Activated T-cell treated with anti-CD3 and anti-CD28 coated beads, Interleukin-2, amount 50 U/mL, for 4 hours (primary cell): ENCODE measurements at places on chromosomes 13 and 19.

DNA sequence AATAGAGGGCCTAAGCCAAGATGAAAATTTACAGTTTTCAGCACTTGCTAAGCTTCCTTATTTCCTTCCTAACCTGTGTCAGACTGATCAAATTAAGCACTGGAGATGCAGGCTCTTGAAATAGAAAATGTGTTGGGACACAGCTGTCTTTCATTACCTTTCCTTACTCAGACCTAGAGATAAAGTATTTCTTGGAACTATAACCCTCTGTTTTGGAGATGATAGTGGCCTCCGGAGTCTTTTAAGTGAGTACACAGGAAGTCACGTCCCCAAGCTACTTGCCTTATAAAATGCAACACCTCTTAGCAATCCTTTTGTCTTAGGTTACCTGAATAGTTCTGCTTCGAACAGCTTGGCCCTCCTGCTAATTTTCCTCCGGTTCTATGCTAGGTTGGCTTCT lies 12.4 kb upstream of the AKAP11 start:
- DNase-seq, result no peak

- no peak for DNase-seq
These were observed 17.1 kb downstream of the PEG3 start for GRCh38 chr19:56823417-56823816.

- DNase-seq, result no peak
These were observed 64.4 kb downstream of the UBL3 start for GRCh38 chr13:29785978-29786377.

- DNase-seq, result no peak
These were observed 21.5 kb upstream of the GSX1 start for GRCh38 chr13:27770809-27771208.

GRCh38 chr19:47057328-47057727 lies 8.9 kb upstream of the TMEM160 start:
- DNase-seq, result no peak

DNA sequence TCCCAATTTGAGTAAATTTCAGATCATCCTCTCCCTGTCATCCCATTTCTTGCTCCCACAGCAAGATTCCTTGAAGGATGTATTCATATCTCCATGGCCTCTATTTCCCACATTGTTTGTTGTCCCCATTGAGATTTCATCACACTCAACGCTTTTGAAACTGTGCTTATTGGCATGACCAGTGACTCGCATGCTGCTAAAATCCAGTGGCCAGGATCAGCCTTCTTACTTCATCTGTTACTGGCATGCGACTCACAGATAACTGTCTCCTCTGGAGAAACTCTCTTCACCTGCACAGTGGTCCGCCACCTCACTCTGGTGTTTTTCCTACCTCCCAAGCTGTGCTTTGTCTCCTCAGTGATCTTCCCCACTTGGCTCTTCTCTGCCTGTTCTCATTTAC lies 95.8 kb downstream of the WASF3 start:
- no peak for DNase-seq

- no peak for DNase-seq
These were observed 259.7 kb upstream of the GPC6 start for GRCh38 chr13:92966900-92967299.

GRCh38 chr19:15776991-15777970 lies 10.2 kb upstream of the OR10H5 start:
- DNase-seq, result no peak

GRCh38 chr19:57675881-57676280 lies 5.9 kb upstream of the ZNF551 start:
- DNase-seq, result no peak

- no peak for DNase-seq
These were observed 145.0 kb downstream of the ABCC4 start for GRCh38 chr13:95156208-95156607.

GRCh38 chr13:74555651-74556420 lies 421.6 kb upstream of the KLF12 start:
- DNase-seq, result no peak

DNA sequence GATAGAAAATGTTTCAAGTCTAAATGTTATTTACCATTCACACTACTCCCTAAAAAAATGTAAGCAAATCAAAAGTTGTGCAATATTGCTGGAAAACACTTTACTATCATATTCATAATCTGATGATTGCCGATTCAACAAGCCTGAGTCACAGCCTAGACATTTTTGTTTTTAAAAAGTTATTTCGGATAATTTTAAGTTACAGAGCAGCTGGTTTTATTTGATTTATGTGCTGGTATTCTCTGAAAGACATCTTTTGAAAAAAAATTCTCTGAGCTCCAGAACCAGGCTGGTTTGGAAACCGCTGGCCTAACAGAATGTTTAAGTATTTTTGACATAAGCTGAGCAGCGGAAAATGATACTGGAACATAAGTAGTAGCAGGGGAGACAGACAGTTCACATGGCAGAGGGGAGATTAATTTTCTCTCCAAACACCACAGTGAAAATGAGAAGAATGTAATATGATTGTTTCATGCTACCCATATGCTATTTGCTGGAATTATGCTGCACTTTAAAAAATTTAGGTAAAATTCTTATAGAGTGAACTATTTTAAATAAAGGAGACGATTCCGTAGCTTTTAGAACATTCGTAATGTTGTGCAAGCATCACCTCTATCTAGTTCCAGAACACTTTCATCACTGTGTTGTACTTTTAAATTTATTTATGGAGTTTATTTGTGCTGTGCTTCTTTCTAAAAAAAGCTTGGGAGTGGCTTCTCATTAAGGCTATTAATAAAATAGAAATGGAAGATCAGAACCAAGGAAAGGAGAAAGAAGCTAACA lies 36.1 kb downstream of the TBC1D4 start:
- DNase-seq, result no peak
